Lung microvascular endothelial cell (primary cell): ENCODE measurements at places on chromosomes 1 and 21. TPM values are rescaled to one million over a fixed set of nuclear protein-coding genes. Genes with fewer than 3 reads are reported as not detected.
A peak's percentile ranks its signal among the peaks of the same experiment; 100 is the strongest.

WNT3A gene
- not detected in 2 replicates for total RNA-seq

DNA sequence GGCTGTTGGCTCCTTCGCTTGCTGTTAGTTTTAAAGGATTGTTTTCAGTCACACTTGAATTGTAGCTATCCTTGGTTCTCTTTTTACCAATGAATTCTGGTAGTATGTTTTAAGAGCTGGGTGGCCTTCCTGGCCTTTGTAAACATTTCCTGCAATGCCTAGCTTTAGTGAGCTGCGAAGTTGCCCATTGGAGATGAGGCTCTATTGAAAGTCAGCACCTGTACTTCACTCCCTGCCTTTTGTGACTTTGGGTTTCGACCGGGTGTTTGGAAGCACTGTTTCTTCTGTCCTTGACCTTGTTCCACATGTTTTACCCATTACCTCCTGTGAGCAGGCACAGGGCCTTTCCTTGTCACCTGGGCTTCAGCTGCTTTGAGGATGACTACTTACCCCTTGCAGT is 64.7 kb downstream of the DYRK1A start:
- no peak for DNase-seq

DNAJC28 gene
- 0.99 and 1.1 TPM in 2 replicates for total RNA-seq

DNA sequence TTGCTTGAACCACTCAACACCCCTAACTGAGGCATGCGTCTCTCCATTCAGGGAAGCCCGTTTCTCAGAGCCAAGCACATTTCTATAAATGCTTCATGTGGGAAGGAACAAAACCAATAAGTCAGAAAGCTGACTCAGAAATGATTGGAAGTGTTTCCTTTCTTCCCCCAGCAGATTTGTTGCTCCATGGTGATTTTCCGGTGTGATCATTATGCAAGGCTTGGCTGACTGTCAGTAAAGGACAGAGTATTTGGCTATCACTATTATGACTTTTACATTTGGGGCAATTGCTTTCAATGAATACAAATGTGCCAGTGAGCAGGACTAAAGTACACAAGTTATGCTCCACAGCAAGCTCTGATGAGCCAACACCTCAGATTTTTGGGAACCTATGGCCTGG is 53.3 kb upstream of the ZC3H11B start:
- DNase-seq = peak; percentile 8

DNA sequence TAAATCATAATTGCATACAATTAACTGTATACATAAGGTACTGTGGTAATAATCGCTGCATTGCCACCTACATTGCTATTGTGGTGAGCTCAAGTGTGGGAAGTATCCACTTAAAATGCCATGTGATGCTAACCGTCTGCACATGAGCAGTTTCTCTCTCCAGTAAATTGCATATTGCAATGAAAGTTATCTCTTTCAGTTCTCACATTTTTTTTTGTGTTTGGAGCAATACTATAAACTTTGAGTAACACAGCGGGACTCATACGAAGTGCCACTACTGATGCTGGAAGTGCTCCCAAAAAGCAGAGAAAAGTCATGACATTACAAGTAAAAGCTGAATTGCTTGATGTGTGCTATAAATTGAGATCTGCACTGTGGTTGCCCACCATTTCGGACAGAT is 38.5 kb downstream of the DISC1 start:
- DNase-seq = no peak

GRCh38 chr1:98181036-98181764 is 260.4 kb upstream of the DPYD start:
- DNase-seq = no peak

C1orf116 gene
- total RNA-seq = not detected in 2 replicates

DNA sequence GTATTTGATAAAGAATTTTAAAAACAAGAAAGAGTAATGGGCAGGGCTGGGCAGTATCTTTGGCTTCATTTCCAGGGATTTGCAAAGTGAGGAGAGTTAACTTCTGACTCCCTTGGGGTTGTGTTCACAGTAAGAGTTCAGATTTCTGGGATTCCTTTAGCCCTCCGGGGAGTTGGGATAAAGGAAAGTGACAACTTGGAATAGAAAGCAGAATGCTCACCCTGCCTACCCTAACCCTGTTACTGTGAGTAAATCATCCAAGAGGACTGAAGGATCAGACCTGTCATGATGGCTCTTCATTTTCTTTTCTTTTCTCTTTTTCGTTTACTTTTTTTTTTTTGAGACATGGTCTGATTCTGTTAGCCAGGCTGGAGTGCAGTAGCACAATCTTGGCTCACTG is 76.1 kb downstream of the CACHD1 start:
- DNase-seq = no peak

- no peak for DNase-seq
These were observed 43.1 kb upstream of the KANK4 start for GRCh38 chr1:62362061-62362917.

- peak; percentile 41 for DNase-seq
These were observed 34.6 kb upstream of the DNAH14 start for GRCh38 chr1:224894915-224895314.

PCSK9 gene
- total RNA-seq = under 0.01 TPM in 1 of 2 replicates, not detected in the other

EXTL1 gene
- total RNA-seq = under 0.01 TPM in 2 replicates

GRCh38 chr21:31043471-31043870 is 5.2 kb upstream of the KRTAP19-8 start:
- DNase-seq = no peak

NOC2L gene
- total RNA-seq = 51.4 and 58.3 TPM in 2 replicates

GRCh38 chr1:110067893-110068645 is 2.4 kb downstream of the ALX3 start:
- DNase-seq = peak; percentile 16

NBPF4 gene
- total RNA-seq = not detected in 2 replicates

- DNase-seq = no peak
These were observed 205.3 kb downstream of the FGGY start for GRCh38 chr1:59502009-59502691.

DNA sequence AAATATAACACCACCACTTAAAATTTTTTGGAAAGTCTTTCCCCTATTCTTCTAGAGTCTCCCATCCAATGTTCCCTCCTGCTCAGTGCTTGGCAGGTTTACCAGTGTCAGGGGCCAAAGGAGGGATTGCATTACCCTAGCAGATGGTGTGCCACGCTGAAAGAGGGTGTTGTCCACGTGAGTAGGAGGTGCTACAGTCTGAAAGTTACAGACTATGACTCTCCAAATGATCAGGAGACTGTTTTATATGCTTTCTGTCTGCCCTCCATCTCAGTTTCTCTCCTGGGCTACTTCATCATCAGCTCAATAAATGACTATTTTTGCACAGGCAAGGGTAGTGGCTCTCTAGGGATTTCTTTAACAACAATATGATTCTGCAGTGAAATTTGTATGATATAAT is 31.3 kb upstream of the ANGPTL7 start:
- DNase-seq = no peak

OVAAL gene
- not detected in 2 replicates for total RNA-seq

OR2M3 gene
- total RNA-seq = not detected in 2 replicates

CLCA4 gene
- not detected in 2 replicates for total RNA-seq

DNA sequence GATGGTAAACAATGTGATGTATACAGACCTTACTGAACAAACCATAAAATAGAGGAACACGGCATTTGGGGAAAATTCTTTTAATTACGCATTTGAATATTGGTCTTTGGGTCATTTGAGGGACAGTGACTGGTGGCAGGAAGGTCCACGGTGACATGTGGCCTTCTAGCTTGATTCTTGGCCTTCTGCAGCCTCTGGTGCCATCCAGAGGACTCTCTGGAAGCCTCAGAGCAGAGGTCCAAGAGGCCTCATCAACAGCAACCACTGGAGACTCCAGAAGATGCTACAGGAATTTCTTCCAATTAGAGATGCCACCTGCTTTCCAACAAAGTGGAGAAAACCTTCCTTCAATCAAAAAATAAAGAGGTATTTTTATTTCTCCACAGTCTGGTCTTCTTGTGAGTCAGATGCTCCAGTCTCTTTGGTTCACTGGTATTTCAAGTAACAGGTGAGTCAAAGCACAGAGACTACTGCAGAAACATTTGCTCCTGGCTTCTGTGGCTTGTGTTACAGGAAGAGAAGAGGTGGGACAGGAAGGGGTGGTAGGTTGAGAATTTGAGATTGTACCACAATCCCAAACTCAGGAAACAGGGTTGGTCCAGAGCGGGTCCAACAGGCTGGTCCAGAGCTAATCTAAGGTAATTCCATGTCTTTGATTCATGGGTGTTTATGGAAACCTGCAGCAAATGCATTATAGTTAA is 2.7 kb upstream of the F5 start:
- DNase-seq = no peak

GBP6 gene
- not detected in 2 replicates for total RNA-seq

CCDC17 gene
- total RNA-seq = 0.22 and 0.60 TPM in 2 replicates

OR2T29 gene
- not detected in 2 replicates for total RNA-seq

OR2T8 gene
- not detected in 2 replicates for total RNA-seq

- DNase-seq = no peak
These were observed 3.3 kb upstream of the C2CD2 start for GRCh38 chr21:41956926-41957729.

GRCh38 chr1:227729881-227730629 is 5.0 kb downstream of the JMJD4 start:
- peak; percentile 59 for DNase-seq

DNA sequence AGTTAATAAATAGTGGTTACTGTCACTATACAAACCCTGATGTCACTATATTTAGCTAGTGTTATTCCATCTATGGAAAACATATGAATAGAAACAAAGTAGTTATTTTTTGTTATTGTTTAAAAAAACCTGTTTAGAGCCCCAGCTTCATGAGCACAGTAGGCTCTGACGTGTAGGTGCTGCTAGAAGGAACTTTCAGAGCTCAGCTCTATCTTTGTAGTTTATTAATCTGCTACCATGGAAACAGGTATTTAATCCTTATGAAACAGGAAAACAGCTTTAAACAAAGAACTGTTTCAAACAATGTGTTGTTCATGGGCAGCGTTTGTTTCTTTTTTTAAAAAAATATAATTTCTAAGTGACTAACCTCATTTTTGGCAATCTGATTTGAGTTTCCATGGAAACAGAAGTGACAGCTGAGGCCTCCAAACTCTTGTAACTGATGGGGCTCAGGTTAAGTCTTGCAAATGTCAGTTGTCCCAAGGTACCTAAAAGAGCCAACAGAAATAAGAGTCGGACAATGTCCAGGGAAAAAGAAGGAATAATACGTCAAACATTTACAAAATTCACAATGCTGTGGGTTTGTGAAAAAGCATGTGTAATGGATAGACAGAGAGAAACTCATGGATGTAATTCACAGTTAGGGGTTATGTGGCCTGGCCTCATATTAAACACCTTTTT is 162.0 kb upstream of the C21orf91 start:
- no peak for DNase-seq

LTN1 gene
- total RNA-seq = 13.3 and 16.5 TPM in 2 replicates

PLEKHA6 gene
- total RNA-seq = 0.40 and 0.65 TPM in 2 replicates
